Heart right ventricle (tissue), 16 donors: ENCODE measurements at places on chromosomes 12 and 14.

- no peak for DNase-seq
Observed at GRCh38 chr14:62162998-62163589, 400.9 kb downstream of the SNAPC1 start.

DNA sequence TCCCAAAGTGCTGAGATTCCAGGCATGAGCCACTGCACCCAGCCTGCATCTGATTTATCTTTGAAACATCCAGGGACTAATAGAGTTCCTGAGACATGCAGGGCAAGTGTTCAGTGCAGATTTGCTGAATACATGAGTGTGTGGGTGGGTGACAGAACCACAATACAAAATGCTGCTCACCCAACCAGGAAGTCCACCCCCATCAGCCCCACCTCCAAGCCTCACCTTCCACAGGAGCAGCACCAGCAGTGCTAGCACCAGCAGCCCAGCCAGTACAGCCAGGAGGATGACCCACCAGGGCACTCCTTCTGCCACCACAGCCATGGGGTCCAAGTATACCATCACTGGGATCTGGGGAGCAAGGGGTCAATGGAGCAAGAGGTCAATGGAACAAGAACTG lies 20.0 kb downstream of the ITGA7 start:
- DNase-seq: no peak

- DNase-seq: no peak
Observed at GRCh38 chr14:24057867-24058259, 6.1 kb downstream of the CARMIL3 start.

DNA sequence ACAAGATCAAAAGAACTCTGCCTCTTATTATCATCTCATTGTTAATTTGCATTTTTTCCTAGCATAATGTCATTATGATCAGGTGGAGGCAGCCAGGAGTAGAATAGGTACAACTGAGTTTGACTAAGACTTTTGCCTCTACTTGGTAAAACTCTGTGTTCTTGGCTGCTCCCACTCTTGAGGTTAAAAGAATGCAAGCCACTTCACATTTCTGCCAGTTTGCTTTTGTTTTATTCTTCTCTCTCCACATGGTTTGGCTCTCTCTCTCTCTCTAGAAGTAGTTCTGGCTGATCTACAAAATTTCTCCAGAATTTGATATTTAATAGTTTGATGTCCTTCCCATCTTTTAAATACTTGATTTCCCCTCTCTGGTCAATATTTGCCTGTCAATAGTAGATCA lies 170.7 kb upstream of the E2F7 start:
- DNase-seq: no peak

DNA sequence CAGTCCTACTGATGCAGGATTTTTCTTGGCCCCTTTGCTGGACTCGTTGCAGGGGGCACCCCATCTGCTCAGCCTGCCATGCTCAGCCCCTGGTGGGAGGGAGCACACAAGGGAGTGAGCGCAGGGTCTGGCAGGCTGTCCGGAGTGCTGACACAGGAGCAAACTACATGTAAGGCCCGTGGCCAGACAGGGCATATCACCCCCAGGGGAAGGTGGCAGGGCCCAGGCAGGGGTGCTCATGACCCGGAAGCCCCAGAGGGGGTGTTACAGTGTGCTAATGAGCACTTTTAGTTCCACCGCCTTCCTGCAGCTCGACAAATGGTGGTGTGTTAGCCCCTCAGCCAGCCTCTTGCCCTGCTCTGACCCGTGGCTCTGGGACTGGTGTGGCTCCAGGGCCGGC lies 645.6 kb upstream of the TMEM132C start:
- DNase-seq: no peak

DNA sequence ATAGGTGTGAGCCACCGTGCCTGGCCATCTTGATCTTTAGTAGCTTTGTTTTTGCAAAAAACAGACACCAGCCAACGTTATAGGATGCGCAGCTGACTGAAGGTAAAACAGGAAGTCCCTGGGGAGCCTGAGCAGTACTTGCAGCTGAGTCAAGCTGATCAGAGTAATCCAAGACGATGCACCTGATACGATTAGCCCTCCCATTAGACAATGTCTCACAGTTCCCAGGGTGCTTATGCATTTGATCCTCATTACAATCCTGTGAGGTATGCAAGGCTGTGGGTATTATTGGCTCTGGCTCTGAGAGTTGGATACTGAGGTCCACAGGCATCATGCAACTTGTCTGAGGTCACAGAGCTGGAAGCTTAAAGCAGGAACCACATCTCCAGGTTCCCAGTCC lies 8.1 kb downstream of the KRT18 start:
- DNase-seq: no peak

DNA sequence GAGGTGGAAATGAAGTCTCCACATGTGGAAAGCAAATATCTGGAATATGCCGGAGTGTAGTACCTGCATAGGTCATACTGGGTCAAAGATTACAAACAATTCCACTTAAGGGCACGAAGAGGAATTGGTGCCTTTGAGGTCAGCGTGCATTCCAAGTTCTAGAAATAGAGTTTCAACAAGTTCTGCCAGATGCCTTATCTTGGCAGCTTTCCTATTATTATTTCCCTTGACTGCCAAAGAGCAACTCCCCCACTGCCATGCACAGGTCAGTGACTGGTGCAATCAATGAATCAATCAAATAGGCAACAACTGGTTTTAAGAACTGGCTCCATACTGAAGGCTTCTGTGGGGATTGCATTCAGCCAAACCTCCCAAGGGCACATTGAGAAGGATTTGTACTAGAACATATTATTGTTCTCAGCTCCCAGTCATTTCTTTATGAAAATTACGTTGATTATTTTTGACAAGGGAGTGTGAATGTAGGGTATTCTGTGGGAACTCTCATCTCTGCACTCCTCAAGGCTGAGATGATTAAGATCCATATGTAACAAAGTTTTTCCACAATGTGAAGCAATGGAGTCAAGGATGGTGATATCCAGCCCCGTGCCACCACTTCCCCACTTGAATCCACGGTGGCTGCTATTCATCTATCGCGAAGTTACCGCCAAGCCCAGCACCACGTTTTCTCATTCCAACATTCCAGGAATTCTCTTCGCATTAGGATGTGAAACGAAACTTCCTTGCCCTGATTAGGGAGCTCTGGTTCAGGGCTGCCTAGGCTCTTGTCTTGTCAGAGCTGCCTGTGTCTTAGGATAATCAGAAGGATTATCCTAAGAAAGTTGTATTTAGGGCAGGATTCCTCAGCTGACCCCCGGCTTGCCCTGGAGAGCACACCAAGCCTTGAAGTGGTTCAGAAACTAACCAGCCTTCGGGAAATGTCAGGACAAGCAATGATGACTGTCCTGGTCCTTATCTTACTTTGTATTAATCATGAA lies 115.1 kb upstream of the PCED1B start:
- peak; percentile 29 for DNase-seq

GRCh38 chr12:2195085-2195484 lies 142.3 kb downstream of the CACNA1C start:
- no peak for DNase-seq

- no peak for DNase-seq
Observed at GRCh38 chr14:39060818-39061437, 42.1 kb downstream of the SEC23A start.

DNA sequence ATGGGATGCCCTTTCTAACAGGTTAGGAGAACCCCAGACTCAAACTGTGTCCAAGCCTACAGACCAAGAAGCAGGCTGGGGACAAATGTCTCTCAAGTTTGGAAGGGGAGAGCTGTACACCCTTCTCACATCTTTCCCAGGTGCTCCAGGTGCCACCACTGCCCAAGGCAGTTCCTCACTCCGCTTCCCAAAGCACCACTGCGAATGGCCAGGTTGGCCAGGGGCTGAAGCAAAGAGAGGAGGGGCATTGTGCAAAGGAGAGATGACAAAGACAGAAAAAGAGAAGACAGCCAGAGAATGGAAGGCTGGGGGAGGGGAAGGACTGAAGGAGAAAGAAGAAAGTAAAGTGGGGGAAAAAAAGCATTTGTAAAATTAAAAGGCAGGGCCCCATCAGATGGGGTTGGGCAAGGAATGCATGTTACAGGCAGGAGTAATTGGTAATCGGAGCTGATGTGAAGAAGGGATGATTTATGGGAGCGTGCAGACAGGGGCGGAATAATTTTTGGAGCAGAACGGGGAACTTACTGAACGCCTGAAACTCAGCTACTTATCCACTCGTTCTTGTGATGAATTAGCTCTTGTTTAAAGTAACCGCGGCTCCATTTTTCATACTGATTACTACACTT lies 165.8 kb downstream of the ESRRB start:
- DNase-seq: no peak

- peak; percentile 26 for DNase-seq
Observed at GRCh38 chr12:108955225-108955835, 65.5 kb downstream of the SVOP start.

DNA sequence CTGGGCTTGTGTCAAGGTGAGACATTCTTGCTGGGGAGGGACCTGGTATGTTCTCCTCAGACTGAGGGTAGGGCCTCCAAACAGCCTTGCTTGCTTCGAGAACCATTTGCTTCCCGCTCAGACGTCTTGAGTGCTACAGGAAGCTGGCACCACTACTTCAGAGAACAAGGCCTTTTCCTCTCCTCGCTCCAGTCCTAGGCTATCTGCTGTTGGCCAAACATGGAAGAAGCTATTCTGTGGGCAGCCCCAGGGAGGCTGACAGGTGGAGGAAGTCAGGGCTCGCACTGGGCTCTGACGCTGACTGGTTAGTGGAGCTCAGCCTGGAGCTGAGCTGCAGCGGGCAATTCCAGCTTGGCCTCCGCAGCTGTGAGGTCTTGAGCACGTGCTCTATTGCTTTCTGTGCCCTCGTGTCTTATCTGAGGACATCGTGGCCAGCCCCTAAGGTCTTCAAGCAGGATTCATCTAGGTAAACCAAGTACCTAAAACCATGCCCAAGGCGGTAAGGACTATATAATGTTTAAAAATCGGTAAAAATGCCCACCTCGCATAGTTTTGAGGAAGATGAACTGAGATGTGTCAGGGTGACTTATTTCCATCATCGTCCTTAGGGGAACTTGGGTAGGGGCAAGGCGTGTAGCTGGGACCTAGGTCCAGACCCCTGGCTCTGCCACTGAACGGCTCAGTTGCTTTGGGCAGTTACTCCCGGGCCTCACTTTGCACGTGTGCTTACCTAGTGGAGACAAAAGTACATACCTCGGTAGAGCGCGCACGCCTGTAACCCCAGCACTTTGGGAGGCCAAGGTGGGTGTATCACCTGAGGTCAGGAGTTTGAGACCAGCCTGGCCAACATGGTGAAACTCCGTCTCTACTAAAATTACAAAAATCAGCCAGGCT lies 4.3 kb downstream of the GAPDH start:
- DNase-seq: no peak
